ENCODE measurements at places on chromosomes 2 and 18.
A peak's percentile ranks its signal among the peaks of the same experiment; 100 is the strongest.

DNA sequence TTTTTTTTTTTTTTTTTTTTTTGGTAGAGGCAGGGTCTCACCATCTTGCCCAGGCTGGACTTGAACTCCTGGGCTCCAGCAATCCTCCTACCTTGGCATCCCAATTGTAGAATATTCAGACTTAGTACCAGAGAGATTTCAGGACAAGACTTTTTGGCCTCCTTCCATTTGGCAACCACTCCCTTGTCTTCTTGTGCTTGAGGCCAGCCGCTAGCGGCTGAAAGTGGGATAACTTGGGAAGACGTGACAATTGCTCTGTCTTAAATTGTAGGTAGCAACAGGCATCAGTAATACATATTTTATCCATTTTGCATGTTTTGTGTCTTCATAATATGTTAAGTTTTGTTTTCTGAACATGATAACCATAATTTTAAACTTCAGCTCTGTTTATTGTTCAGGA is 53.3 kb upstream of the TTN start:
- no peak for DNase-seq

GRCh38 chr2:152513681-152514080 is 178.7 kb downstream of the FMNL2 start:
- no peak for DNase-seq

- no peak for DNase-seq
Observed at GRCh38 chr2:27711804-27712203, 48.1 kb downstream of the SLC4A1AP start.

DNA sequence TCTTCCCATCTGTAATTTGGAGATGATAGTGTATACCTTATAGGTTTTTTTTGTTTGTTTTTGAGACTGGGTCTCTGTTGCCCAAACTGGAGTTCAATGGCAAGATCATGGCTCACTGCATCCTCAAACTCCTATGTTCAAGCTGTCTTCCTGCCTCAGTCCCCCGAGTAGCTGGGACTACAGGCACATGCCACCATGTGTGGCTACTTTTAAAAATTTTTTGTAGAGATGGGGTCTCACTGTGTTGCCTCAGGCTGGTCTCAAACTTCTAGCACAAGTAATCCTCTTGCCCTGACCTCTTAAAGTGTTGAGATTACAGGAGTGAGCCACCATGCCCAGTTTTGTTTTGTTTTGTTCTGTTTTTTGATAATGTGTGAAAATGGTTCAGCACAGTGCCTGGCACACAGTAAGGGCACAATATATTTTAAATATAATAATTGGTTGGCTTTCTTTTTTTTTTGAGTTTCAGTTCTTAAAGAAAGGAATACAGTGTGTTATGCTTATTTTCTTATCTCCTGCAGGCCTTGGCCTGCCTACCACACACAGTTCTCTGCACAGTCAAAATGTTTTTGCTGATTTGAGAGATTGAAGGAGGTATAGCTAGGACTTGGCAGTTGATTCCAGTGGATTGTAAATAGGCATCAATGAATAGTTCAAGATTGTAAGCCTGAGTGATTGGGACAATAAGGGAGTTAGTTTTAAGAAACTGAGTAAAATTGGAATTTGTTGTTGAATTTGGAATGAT is 6.1 kb downstream of the ACTR3 start:
- no peak for DNase-seq

DNA sequence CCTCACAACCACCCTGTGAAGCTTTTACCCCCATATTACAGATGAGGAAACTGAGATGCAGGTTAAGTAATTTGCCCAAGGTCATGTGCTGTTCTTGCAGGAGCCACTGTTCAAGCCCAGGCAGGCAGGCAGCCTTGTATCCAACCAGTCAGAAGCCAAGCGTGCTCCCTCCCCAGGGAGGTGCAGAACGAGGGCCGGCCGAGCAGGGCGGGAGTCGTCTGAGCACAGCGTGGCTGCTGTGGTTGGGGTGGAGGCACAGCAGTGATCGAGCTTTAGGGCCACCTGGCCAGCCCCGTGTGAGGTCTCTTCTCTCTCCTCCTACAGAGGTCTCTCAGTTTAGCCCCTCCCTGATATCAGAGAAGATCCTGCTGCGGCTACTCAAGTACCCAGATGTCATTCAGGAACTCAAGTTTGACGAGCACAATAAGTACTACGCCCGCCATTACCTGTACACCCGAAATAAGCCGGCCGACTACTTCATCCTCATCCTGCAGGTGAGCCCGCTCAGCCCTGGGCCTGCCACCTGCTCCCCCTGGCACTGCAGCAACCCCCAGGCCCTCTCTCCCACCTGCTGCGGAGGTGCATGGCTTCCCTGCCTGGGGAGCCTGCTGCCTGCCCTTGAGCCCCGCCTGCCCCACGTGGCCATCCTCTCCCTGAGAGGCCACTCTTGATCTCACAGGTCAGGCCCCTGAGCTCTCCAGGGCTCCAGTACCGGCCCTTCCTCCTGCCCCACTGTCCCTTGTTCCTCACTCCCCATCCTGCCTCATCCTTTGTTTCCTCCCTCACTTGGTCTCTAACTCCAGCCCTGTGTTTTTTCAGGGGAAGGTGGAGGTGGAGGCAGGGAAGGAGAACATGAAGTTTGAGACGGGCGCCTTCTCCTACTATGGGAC is 17.1 kb upstream of the CNNM3 start:
- no peak for DNase-seq

DNA sequence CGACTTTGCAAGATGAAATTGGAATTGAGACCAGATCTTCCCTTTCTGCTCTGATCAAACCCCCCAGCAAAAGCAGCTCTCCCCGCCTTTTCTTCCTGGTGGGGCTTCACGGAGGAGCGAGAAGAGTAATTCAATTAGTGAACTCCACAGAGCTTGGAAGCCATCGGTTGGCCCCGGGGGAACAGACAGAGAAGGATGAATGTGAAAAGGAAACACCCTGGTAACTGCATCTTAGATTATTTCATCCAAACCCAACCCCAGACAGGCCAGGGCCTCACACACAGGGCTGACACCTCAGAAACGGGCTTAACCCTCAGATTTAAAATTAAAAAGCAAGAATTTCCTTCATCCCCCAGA is 18.3 kb downstream of the SMAD7 start:
- no peak for DNase-seq

DNA sequence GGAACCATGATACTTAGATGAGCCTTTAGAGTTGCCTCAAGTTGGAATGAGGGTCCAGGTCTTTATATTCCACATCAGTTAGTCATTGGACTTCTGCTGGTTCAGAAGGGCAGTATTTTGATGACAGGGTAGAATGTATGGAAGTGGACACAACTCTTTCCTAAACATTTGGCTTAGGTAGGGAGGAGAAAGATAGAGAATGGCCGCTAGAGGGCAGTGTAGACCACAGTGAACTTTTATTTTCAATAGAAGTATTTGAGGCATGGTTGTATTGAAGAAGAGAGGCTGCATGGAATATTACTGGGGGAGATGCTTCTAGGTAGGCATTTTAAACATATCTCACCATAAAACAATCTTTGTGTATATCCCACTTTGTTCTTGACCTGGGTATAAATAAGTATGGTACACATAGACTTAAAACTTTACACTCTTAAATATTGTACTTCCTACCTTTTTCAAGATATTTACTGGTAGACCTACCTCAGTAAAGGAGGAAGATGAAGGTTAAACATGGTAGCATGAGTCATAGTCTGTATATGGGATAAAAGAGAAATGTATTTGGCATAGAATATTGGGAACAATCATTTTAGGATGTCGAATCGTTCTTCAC is 497.6 kb upstream of the FAM98A start:
- DNase-seq, result peak; percentile 58

All from trophoblast cell (in vitro differentiated cells and primary cell).